Heart left ventricle (tissue), 16 donors: ENCODE measurements at places on chromosomes 12 and 14. TPM values are rescaled to one million over a fixed set of nuclear protein-coding genes. Genes with fewer than 3 reads are reported as not detected.

DNA sequence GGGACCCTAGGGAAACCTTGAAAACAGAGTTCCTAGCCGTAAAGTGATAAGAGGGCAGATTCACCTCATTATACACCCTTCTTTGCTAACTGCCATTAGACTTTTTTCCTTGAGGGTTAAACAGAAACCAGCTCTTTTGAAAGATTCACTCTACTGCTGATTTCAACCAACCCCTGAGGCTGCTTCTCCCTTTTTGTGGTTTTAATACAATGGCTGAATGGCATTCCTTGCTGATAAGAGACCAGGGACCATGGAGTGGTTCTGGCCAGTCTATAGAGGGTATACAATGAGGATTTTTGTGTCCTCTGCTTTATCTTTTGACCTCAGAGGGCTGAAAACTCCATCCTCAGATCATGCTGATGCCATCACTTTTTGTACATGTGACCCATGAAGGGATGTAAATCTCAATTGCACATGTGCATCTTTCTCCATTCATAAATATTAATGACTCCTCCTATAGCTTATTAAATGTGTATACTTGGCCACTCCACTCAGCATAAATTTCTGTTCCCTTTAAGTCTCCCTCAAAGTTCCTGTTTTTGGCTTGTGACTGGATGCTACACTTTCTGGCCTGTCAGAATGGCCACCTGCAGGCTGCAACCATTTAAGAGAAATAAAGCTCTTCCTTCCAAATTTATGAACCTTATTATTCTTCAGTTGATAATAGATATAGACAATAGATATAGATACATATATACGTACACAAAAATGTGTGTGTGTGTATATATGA, 233.8 kb upstream of the SEL1L start:
- no peaks in the 10 kb centered on the region for H3K27me3 ChIP-seq
- no peaks in the 10 kb centered on the region for H3K36me3 ChIP-seq
- H3K27ac ChIP-seq: no peak overlapping the region
- no peaks in the 10 kb centered on the region for H3K4me1 ChIP-seq
- H3K4me3 ChIP-seq: no peak overlapping the region

DNA sequence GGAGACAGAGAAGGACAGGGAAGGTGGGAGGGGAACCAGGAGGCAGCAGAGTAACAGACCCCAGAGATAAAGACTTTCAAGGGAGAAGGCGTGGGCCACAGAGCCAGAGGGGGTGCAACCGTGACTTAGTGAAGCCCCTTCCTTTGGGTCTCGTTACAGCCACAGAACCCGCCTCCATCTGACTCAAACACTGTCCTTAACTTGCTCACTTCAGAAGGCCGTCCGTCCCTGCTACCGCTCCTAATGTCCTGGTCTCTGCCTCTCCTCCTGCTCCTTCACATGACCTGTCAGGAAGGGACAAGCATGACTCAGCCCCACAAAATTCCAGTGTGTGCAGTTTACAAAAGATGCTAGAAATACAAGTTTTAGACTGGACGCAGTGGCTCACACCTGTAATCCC, 18.0 kb downstream of the RIMBP2 start:
- no peak for DNase-seq
- H3K36me3 ChIP-seq: no peaks in the 10 kb centered on the region
- no peak overlapping the region for H3K4me3 ChIP-seq

DNA sequence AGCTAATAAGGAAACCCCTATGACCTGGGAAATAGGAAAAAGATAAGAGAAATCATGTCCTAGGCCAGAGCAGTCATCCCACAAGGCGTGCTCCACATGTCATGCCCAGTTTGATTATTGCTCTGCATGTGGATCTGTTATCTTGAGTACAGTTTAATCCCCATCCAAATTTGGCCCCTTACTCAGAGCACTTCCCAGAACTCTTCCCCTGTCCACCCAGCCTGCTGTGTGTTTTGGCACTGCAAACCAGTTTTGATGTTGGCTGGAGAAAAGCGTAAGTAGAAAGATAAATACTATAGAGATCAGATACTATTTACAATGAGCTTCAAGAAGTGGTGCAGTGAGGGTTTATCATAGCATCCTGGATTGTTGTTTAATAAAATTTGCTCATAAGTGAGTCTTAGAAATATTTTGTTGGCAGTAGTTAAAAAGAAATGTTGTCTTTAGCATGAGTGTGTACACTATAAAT, 83.8 kb downstream of the PTPRB start:
- H3K4me1 ChIP-seq: peaks cover 15% of the 10 kb centered on the region
- DNase-seq: no peak
- H3K4me3 ChIP-seq: no peak overlapping the region

GRCh38 chr12:13504074-13504473, 307.5 kb downstream of the EMP1 start:
- H3K4me3 ChIP-seq: no peak overlapping the region
- H3K36me3 ChIP-seq: no peaks in the 10 kb centered on the region
- no peaks in the 10 kb centered on the region for H3K27me3 ChIP-seq
- no peaks in the 10 kb centered on the region for H3K4me1 ChIP-seq
- no peak for DNase-seq

DNA sequence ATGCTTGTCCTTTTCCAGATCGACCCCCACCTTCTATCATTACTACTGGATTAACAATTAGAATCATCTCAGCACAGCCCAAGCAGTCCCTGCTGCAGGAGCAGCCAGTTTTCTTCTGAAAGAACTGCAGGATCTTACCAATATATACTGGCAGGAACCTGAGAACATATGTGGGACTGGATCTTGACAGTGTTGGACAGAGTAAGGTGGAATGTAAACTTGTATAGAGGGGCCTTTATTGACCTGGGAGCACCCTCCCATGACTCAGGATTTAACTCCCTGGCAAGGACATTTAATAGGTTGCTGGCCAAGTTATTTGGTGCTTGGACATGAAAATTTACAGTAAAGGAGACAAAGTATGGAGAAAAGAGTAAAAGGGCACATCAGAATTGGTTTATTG, 66.2 kb upstream of the TMX1 start:
- H3K4me3 ChIP-seq: no peak overlapping the region
- H3K36me3 ChIP-seq: no peaks in the 10 kb centered on the region
- no peaks in the 10 kb centered on the region for H3K4me1 ChIP-seq
- DNase-seq: no peak

- H3K36me3 ChIP-seq: peaks cover 98% of the 10 kb centered on the region
- no peak overlapping the region for H3K27ac ChIP-seq
- no peak overlapping the region for H3K4me3 ChIP-seq
These were observed 34.5 kb upstream of the RAB35 start for GRCh38 chr12:120150919-120151525.

- H3K4me1 ChIP-seq: peaks cover 10% of the 10 kb centered on the region
- no peaks in the 10 kb centered on the region for H3K36me3 ChIP-seq
- DNase-seq: no peak
- H3K4me3 ChIP-seq: no peak overlapping the region
- peak overlapping the region; percentile 55 for H3K27ac ChIP-seq
- H3K27me3 ChIP-seq: no peaks in the 10 kb centered on the region
These were observed 145.3 kb downstream of the TTLL5 start for GRCh38 chr14:75806352-75806832.

GRCh38 chr12:82765971-82766705, 79.4 kb downstream of the TMTC2 start:
- no peak for DNase-seq
- no peaks in the 10 kb centered on the region for H3K27me3 ChIP-seq
- H3K27ac ChIP-seq: no peak overlapping the region
- no peaks in the 10 kb centered on the region for H3K4me1 ChIP-seq
- H3K4me3 ChIP-seq: no peak overlapping the region
- H3K36me3 ChIP-seq: no peaks in the 10 kb centered on the region

DNA sequence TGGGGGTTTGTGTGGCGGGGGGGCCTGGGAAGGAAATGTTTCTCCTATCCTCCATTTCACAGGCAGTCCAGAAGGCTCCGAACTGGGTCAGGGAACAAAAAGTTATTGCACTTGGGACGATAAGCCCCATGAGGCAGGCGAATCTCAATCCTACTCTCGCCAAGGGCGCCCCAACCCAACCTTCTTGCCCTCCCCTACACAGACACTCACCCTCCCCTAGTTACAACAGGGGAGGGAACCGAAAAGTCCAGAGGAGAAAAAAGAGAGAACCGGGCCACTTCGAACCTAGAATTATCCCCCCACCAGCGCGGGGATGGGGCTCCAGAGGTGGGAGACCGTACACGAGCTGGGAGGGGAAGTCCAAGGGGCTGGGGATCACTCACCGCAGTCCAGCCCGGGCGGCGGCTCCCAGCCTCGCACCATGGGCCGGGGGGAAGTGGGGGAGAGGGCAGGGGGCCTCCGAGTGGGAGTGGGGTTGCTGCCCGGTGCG, 357 bp downstream of the HOMEZ start:
- H3K4me1 ChIP-seq: peaks cover 22% of the 10 kb centered on the region
- no peak for DNase-seq
- peak overlapping the region; percentile 72 for H3K4me3 ChIP-seq
- peak overlapping the region; percentile 96 for H3K27ac ChIP-seq
- H3K27me3 ChIP-seq: no peaks in the 10 kb centered on the region

Gene CHST11
- 11.3 TPM for total RNA-seq

Gene DNAL1
- 24.5 TPM for total RNA-seq

GRCh38 chr12:21771311-21771710, 3.2 kb downstream of the KCNJ8 start:
- no peaks in the 10 kb centered on the region for H3K4me1 ChIP-seq
- H3K27ac ChIP-seq: peak overlapping the region; percentile 86
- no peak for DNase-seq
- no peak overlapping the region for H3K4me3 ChIP-seq

Gene C12orf54
- not detected for total RNA-seq

DNA sequence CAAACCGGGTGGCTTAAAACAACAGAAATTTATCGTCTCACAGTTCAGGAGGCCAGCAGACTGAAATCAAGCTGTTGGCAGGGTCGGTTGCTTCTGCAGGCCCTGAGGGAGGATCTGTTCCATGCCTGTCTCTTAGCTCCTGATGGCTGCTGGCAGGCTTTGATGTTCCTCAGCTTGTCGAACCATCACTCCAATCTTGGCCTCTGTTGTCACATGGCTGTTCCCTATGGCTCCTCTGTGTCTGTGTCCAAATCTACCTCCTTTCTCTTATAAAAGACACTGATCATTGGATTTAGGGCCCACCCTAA, 14.0 kb downstream of the NFATC4 start:
- no peaks in the 10 kb centered on the region for H3K36me3 ChIP-seq
- no peak overlapping the region for H3K27ac ChIP-seq
- H3K27me3 ChIP-seq: no peaks in the 10 kb centered on the region
- H3K4me1 ChIP-seq: no peaks in the 10 kb centered on the region

GRCh38 chr12:19105463-19105862, 24.1 kb upstream of the PLEKHA5 start:
- no peaks in the 10 kb centered on the region for H3K36me3 ChIP-seq
- H3K4me3 ChIP-seq: no peak overlapping the region
- H3K27ac ChIP-seq: no peak overlapping the region
- no peaks in the 10 kb centered on the region for H3K4me1 ChIP-seq
- no peaks in the 10 kb centered on the region for H3K27me3 ChIP-seq
- no peak for DNase-seq

- no peak overlapping the region for H3K4me3 ChIP-seq
- H3K36me3 ChIP-seq: no peaks in the 10 kb centered on the region
- no peak overlapping the region for H3K27ac ChIP-seq
- no peak for DNase-seq
- H3K27me3 ChIP-seq: no peaks in the 10 kb centered on the region
These were observed 31.3 kb upstream of the TMEM263 start for GRCh38 chr12:106924268-106924861.

DNA sequence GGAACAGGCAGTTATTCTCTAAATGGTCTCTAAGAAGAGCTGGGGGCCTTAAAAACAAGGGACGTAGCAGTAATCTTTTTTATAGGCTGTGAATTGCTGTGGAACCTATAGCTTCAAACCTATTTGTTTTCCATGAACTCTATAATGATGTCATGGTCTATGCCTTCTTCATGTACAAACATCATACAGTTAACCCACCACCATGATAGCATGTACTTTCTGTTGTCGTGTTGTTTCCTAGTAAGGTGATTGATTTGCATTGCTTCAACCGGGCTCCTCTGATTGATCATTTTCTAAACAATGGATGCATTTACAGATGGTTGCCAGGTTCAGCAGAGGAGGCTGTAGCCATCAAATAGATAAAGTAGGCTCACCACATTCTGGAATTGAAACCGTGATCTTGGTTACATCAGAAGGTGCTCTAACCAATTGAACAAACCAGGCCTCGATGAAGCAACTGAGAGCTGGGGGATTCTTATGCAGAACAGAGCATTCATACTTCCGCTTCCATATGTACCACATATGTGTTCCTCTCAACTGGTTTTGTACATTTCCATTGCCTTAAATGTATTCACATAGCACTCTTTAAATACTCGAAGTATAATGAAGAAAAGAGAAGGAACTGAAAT, 25.6 kb upstream of the PCNX1 start:
- H3K4me1 ChIP-seq: no peaks in the 10 kb centered on the region
- no peak overlapping the region for H3K4me3 ChIP-seq
- H3K36me3 ChIP-seq: no peaks in the 10 kb centered on the region
- DNase-seq: no peak
- no peaks in the 10 kb centered on the region for H3K27me3 ChIP-seq

GRCh38 chr12:20368651-20369304, 441 bp downstream of the PDE3A start:
- H3K27ac ChIP-seq: peak overlapping the region; percentile 97
- H3K27me3 ChIP-seq: no peaks in the 10 kb centered on the region
- H3K4me1 ChIP-seq: peaks cover 5% of the 10 kb centered on the region
- peak; percentile 28 for DNase-seq
- H3K36me3 ChIP-seq: no peaks in the 10 kb centered on the region

Gene KRT75
- not detected for total RNA-seq

DNA sequence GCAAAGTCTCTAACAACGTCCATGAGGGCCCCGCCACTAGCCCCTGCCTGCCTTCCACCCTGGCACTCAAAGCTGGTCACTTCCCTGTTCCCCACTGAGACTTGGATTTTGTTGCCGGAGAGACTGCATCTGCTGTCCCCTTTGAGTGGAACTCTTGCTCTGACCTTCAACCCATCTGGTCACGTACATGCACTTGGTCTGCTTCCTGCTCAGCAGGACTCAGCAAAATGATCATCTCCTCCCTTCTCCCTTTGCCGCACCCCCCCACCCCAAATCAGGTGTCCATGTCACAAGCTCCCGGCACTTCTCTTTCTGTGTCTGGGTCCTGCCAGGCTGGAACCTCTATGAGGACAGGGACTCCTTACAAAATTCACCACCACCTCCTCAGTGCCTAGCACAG, 180.9 kb downstream of the CHST11 start:
- H3K4me1 ChIP-seq: no peaks in the 10 kb centered on the region
- no peak overlapping the region for H3K4me3 ChIP-seq
- no peaks in the 10 kb centered on the region for H3K36me3 ChIP-seq
- peak overlapping the region; percentile 72 for H3K27ac ChIP-seq
- no peak for DNase-seq

Gene VPS37B
- total RNA-seq: 22.7 TPM

Gene GPX2
- total RNA-seq: not detected

Gene RPS6KL1
- 15.4 TPM for total RNA-seq

GRCh38 chr12:71057330-71057729, 100.5 kb downstream of the TSPAN8 start:
- no peaks in the 10 kb centered on the region for H3K36me3 ChIP-seq
- DNase-seq: no peak
- H3K4me1 ChIP-seq: no peaks in the 10 kb centered on the region
- no peak overlapping the region for H3K27ac ChIP-seq

- peak overlapping the region; percentile 91 for H3K27ac ChIP-seq
- peaks cover 47% of the 10 kb centered on the region for H3K4me1 ChIP-seq
- peaks cover 7% of the 10 kb centered on the region for H3K36me3 ChIP-seq
- H3K4me3 ChIP-seq: no peak overlapping the region
- H3K27me3 ChIP-seq: no peaks in the 10 kb centered on the region
- peak; percentile 75 for DNase-seq
These were observed 1.8 kb upstream of the COX14 start for GRCh38 chr12:50110127-50110761.
